ENCODE measurements at places on chromosomes 2 and 18.

DNA sequence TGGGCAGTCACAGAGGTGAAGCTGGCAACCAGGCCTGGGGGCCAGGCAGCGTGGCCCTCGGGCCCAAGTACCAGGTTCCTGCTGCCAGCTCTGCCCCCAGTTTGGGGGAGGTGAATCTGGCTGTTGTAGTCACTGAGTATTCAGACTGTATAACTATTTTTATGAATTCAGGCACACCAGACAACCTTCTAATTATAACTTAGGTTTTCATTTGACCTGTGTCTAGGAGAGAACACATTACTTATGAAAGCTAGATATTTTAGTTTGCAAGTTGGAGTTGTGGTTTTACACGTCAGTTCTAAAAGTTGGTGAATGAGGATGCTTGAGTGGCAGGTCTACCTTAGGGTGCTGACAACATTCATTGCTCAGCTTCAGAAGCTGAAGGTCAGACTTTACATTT is 71.7 kb downstream of the LIMS1 start:
- no peak for DNase-seq

DNA sequence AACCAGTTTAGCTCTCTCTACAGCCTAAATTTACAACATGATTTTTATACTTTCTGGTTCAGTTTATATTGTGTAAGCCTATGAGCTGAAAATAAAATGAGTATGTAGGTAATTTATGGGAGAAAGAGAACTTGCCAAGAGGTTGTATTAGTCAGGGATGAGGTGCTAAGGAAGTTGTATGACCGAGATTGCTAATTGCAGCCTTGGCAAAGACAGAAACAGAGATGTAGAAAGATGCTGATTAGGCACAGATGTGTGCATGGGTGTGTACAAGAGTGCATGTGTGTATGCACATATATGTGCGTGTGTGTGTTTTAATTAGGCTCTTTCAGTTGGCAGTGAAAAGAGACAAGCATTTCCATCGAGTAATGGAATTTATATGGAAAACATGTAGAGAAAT is 213.9 kb downstream of the FBXO15 start:
- no peak for DNase-seq

- DNase-seq, result no peak
Measured at GRCh38 chr2:134592377-134592776, 126.4 kb downstream of the TMEM163 start.

GRCh38 chr2:137051778-137052398 is 286.5 kb downstream of the THSD7B start:
- no peak for DNase-seq

DNA sequence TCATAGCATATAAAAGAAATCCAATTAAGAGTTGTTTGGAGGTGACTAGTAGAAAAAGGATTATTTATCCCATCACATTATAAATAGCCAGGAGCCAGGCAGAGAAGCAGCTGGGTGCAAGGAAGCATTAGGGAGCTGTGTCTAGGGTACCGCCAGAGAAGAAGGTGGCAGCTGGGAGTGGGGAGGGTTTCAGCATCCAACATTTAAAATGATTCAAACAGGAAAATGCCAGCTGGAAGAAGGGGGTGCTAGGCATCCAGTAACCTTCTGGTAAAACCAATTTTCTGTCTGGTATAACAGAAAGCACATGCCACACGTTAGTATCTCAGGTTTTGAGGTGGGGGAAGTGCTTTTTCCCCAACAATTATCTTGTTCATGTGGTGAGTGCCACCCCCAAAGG is 452.4 kb downstream of the ZEB2 start:
- DNase-seq, result no peak

- no peak for DNase-seq
Measured at GRCh38 chr2:236642584-236643291, 73.1 kb downstream of the ACKR3 start.

GRCh38 chr2:64525317-64525613 is 1.1 kb downstream of the AFTPH start:
- no peak for DNase-seq

GRCh38 chr2:239902749-239903201 is 122.4 kb downstream of the NDUFA10 start:
- peak; percentile 12 for DNase-seq
